ENCODE measurements at places on chromosomes 3 and 15.

GRCh38 chr3:32403663-32404062 is 12.0 kb downstream of the CMTM7 start:
- DNase-seq = no peak

- DNase-seq = no peak
These were observed 157.2 kb downstream of the CHDH start for GRCh38 chr3:53688989-53689388.

GRCh38 chr3:10950476-10951294 is 41.9 kb upstream of the SLC6A1 start:
- no peak for DNase-seq

DNA sequence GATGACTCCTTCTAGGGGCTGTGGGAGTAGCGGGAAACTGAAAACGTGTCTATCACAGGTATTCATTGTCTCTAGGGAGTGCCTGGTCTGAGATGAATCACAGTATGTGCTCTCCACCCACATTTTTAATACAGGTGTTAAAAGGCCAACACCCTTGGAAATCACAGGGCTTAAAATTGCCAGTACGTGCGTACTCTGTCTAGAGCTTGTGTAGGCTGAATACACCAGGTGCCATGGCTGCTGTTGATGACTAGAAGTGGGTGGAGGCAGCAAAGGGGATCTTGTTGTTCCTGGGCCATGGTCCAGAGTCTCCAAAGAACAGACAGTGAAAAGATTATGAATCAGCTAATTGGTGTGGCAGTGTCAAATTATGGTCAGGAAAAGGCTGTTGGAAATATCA is 35.1 kb upstream of the P3H2 start:
- DNase-seq = no peak

DNA sequence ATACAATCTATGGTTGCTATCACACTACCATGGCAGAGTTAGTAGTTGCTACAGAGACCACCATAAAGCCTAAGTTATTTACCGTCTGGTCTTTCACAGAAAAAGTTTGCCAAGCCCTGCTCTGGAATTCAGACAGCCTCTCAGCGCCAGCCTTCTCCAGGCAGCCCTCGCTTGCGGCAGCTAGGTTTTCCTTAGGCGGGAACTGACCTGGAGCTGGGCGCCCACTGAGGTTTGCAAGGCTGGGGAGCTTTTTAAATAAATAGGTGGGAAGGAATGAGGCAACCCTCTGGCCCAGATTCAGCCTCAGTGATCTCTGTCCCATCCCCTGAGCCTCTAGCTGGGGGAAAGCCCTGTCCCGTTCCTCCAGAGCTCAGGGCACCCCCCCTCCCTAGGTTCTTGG is 1.2 kb downstream of the CTSH start:
- DNase-seq = no peak

DNA sequence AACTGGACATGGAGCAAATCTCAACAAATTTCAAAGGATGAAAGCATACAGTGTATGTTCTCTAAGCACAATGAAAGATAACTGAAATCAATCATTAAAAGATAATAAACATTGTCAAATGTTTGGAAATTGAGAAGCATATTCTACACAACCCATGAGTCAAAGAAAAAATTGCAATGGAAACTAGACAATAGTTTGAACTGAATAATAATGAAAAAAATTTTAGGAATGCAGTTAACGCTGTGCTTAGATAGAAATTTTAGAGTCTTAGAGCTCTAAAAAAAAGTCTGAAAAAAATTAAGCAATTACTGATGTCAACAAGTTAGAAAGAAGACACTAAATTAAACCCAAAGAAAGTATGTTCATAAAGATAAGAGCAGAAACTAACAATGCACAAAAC is 15.5 kb downstream of the RABL3 start:
- no peak for DNase-seq

GRCh38 chr3:71294919-71295318 is 288.6 kb downstream of the FOXP1 start:
- no peak for DNase-seq

- DNase-seq = no peak
These were observed 208.8 kb upstream of the IL12A start for GRCh38 chr3:159779883-159780282.

GRCh38 chr3:126490619-126491018 is 14.9 kb upstream of the ZXDC start:
- DNase-seq = no peak
